AG08396 (cell line): ENCODE measurements at places on chromosomes 11 and 22.

DNA sequence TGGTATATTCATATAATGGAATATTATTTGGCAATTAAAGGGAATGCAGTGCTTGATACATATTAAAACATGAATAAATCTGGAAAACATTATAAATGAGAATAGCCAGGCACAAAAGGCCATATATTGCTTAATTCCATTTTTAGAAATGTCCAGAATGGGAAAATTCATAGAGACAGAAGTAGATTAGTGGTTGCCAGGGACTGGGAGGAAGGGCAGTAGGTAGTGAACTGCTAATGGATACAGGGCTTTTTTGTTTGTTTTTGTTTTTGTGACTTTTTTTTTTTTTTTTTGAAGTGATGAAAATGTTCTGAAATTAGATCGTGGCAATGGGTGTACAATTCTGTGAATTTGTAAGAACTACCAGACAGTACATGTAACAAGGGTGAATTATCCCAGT, 86.1 kb downstream of the YAP1 start:
- no peak for DNase-seq

DNA sequence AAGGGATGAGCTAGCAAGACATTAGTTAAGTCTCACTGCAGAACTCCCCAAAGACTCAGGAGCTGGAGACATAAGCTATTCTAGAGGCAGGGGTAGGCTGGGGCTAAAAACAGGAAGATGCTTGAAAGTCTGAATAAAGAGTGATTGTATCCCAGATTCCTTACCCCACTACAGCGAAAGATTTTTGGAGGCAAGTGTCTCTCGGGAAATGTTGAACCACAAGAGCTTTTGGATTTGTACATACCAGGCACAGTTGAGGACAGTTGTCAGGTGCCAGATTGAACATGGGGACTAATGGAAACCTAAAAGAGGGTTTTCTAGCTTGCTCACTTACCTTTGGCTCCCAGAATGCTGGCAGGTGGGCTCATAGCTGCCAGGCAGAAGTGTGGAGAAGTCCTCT, 43.5 kb upstream of the OR9Q1 start:
- DNase-seq, result no peak

- DNase-seq, result no peak
Observed at GRCh38 chr11:36139767-36140166, 149.5 kb downstream of the COMMD9 start.

- no peak for DNase-seq
Observed at GRCh38 chr11:116553482-116553881, 219.3 kb downstream of the BUD13 start.

DNA sequence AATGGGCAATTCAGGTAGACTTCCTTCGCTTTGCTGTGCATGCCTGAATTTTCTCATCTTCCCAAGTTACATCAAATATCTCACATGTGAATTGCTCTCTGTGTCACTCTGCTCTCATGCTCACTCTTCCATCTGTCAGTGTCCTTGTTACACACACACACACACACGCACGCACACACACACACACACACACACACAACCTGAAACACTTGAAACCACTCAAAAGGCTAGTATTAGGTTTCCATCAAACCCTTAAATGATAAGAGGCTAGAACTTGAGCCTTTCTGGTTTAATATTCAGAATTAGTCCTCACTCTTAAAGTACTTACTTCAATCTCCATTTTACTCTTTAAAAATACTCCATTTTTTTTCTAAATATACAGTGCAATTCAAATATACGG, 282.4 kb downstream of the C11orf87 start:
- no peak for DNase-seq

DNA sequence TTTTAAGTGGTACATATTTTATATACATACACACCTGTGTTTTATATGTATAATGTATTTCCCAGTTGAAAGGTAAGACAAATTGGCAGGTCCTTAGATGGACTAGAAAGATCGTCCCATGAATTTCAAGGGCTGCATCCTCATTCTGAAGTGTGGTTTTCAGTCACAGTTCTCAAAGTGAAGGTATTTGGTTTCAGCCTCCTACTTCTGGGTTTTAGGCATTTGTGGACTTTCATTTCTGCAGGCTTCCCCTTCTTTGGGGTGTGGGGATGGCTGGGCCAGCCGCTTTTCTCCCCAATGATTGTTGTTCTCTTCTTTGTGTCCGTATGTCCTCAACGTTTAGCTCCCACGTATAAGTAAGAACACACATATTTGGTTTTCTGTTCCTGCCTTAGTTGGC, 10.0 kb downstream of the DCPS start:
- DNase-seq, result no peak

GRCh38 chr11:33722590-33723234, 13.5 kb downstream of the CD59 start:
- no peak for DNase-seq

DNA sequence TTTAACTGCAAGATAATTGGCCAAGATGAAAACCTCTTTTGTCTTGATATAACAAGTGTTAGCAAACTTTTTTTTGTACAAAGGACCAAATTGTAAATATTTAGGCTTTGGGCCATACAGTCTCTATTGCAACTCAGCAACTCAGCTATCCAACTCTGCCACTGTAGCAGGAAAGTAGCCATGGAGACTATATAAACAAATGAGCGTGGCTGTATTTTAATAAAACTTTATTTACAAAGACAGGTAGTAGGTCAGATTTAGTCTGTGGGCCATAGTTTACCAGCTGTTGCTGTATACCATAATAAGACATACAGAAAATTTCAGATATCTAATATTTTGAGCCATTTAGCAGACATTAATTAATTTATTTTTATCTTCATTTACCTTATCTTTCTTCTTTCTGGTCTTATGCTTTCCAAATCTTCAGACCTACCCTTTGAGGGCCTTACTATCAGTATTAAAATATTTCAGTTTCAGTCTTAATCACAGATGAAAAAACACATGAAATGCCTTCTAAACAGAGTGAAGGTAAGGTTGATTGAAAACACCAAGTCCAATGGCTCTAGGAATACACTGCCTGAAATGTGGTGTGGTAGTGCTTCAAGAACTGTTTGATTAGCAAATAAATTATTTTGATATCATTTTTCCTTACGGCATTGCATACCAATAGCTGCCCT, 256.9 kb upstream of the CTSC start:
- DNase-seq, result no peak

DNA sequence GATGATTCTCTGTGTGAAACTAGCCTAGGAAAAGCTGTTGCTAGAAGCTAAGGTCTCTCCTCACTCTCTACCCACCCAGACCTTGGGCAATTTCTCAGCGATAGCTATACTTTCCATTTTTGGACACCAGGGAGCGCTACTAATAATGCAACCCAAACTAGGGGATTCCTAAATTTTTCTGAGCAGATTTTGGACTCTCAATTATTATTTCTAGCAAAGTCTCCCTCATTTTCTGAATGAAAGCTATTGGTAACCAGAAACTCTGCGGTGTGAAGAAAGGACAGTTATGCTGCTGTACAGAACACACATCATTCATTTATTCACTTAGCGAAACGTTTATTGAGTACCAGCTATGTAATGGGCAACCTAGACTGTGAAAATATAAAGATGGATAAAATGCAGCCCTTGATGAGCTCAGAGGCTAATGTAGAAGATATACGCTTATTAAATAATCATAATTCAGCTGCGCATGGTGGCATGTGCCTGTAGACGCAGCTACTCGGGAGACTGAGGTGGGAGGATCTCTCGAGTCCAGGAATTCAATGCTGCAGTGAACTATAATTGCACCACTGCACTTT, 6.1 kb upstream of the STIM1 start:
- peak; percentile 57 for DNase-seq

GRCh38 chr11:103079833-103080232, 12.1 kb downstream of the DCUN1D5 start:
- DNase-seq, result no peak

DNA sequence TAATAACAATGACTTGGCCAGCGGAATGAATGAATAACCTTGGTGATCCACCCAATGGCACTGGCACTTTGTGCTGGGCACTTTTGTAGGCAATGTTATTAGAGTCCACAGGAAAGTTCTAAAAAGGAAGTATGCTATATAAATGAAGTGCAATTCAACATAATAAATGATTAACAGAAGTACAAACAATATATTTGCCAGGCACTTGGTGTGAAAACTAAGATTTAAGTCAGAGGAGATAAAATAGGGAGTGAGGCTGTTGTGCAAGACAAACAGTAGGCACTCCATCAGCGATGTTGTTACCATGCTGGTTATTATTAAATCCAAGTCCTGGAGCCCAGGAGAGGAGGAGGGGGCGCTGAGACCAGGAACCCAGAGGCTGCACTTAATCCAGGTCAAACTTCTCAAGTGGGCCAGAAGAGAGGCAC, 173.8 kb downstream of the LARGE1 start:
- no peak for DNase-seq

GRCh38 chr11:16805938-16806337, 67.5 kb downstream of the C11orf58 start:
- DNase-seq, result no peak

- no peak for DNase-seq
Observed at GRCh38 chr22:20577549-20577975, 70.2 kb downstream of the MED15 start.

GRCh38 chr11:95152876-95153856, 63.5 kb downstream of the ENDOD1 start:
- DNase-seq, result no peak

GRCh38 chr11:10091314-10092045, 202.5 kb downstream of the SBF2 start:
- no peak for DNase-seq

DNA sequence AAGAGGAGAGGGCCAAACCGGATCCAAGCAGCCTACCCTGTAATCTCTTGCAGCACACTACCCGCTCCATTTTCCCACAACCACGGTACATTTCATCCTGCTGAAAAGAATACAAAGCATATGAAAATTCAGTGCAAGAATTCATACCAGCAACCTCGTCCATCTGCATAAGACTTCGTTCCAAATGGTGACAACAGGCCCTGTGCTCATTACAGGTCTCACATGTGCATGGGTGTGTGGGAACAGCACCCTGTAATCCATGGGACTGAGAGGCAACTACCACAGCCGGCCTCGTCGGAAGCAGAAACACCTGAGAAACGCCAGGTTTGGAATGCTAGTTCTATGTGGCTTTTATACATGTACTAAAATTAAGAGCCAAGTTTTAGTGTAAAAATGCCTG, 52.3 kb downstream of the LARGE1 start:
- no peak for DNase-seq

DNA sequence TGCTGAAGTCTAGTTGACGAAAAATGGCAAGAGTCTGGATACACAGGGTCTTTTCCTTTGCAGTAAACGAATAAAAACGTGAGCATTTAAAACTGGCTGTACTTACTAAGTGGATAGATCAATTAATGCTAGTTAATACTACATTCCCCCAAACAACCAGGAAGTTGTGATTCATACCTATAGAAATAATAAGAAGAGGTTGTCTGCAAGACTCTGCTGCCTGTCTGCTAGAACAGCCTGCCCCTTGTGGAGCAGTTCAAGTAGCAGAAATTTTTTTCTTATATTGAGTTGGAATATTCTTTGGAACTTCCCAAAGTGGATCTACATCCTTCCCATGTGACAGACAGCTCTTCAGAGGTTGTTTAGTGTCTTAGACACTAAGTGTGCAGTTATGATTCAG, 86.8 kb downstream of the TEAD1 start:
- DNase-seq, result no peak

- peak; percentile 56 for DNase-seq
Observed at GRCh38 chr11:47348859-47349258, 3.6 kb downstream of the MYBPC3 start.

GRCh38 chr11:61065955-61066638, 36.2 kb upstream of the CD5 start:
- no peak for DNase-seq

- no peak for DNase-seq
Observed at GRCh38 chr11:65546217-65546958, 11.8 kb downstream of the LTBP3 start.

- DNase-seq, result no peak
Observed at GRCh38 chr11:96279018-96279895, 63.7 kb downstream of the MAML2 start.

GRCh38 chr11:133443206-133443747, 89.0 kb downstream of the OPCML start:
- no peak for DNase-seq

DNA sequence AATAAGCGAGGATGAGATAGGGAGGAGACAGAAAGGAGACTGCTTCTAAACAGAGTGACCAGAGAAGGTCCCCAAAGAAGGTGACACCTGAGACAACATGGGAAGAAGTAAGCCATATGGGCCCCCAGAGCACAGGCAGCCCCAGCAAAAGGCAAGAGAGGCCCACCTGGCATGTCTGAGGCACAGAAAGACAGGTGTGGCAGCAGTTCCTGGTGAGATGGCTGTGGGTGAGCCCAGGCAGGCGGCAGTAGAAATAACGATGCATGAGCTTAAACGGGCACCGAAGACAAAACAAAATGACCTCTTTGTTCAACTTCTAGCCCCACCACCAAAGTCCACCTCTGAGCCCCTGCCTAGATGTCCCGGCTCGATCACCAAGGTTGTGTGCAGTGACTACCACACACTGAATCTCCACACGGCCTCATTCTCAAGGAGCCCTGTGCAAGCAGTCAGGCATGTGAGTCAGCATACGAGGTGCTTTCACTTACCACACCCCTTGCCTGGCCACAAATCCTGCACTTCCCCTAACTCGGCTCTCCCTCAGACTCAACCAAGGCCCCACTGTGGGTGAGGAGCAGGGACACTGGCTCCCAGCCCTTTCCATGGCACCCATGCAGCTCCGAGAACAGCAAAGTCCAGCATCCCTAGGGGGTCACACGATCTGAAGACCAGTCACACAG, 77.6 kb downstream of the PACSIN2 start:
- peak; percentile 73 for DNase-seq

DNA sequence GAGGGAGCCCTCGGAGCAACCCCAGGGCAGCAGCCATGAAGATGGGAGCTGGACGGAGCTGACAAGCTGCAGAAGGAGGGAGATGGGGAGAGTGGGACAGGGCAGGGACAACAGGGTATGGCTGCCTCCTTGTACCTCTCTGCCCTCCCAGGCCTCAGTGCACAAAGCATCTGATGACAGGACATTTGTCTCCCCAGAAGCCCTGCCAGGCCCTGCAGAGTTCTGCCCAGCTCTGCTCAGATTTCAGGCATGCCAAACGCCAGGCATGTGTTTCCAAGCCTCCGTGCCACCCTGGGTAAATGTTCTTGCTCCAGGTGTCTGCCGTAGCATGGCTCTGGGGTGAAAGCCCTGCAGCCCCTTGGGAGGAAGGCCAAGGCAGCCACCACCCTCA, 1.1 kb upstream of the IFITM10 start:
- no peak for DNase-seq
